Fibroblast of villous mesenchyme (primary cell): ENCODE measurements at places on chromosomes 12 and 14. TPM values are rescaled to one million over a fixed set of nuclear protein-coding genes. Genes with fewer than 3 reads are reported as not detected.

COCH gene
- total RNA-seq = under 0.01 and 9.0 TPM in 2 replicates

DNA sequence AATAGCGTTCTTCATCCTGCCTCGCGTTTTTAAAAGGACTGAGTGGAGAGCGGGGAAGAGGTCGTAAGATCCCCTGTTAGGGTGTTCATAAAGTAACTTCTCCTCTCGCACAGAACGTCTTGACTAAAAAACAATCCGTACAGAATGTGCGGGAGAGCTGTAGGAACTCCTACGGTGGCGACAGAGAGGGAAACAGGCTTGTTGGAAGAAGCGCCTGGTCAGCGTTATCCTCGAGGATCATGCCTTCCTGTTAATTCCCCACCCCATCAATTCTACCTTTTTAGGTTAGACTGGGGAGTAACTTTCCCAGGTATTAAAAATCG, 399 bp upstream of the WASHC4 start:
- peak; percentile 67 for DNase-seq

GRCh38 chr14:86774916-86775315, 1218.1 kb downstream of the GALC start:
- DNase-seq = no peak

- DNase-seq = peak; percentile 26
Observed at GRCh38 chr12:68405343-68405781, 73.2 kb upstream of the MDM1 start.

DNA sequence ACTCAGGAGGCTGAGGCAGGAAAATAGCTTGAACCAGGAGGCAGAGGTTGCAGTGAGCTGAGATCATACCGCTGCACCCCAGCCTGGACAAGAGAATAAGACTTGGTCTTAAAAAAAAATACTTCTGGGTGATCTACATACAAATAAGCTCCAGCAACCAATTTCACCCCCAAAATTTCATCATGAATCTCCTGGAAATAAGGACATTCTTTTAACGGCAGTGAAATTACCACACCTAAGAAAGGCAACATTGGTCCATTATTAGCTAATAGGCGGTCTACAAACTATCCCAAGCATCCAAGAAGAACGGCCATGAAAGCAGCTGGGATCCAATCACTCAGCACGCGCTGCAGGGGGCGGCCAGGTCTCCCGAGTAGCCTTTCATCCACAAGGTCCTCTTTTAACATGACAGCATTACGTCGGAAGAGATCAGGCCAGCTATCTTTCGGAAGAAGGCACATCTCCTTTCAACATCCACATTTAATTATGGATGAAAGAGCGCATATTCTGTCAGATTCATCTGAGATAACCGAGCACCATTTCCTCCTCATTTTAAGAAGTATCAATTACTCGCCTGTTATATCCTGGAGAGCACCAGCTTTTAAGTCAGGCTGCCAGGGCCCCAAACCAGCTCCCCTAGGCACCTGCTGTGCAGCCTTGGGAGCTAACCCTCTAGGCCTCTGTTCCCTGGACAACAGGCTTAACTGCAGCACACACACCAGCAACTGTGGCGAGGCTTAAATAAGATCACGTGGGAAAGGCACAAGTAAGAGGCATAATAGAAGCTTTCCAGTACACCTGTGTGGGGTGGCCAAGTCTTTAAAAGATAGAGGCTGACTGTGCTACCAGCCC, 4.2 kb downstream of the SLC15A4 start:
- DNase-seq = no peak

GRCh38 chr14:36652542-36653201, 9.0 kb upstream of the PAX9 start:
- no peak for DNase-seq

DNA sequence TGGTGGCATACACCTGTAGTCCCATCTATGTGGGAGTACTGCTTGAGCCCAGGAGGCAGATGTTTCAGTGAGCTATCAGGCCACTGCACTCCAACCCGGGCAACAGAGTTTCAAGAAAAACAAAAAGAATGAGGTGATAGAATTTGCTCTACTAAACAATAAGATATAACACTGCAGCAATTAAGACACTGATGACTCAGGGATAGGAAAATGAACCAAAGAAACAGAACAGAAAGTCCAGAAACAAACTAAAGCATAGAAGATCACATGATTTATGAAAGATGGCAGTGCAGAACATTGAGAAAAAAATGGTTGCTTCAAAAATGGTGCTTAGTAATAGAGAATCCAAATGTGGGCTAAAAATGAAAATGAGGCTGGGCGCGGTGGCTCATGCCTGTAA, 65.2 kb upstream of the AP4S1 start:
- DNase-seq = no peak

ZNF410 gene
- total RNA-seq = 80.5 and 102 TPM in 2 replicates

- DNase-seq = no peak
Observed at GRCh38 chr12:6790496-6791150, 1.3 kb downstream of the CD4 start.
